ENCODE measurements at places on chromosomes 4 and X. TPM values are rescaled to one million over a fixed set of nuclear protein-coding genes. Genes with fewer than 3 reads are reported as not detected.

Gene ADGRG4
- total RNA-seq, result 1.2 TPM

Gene TCP11X2
- not detected for total RNA-seq

Gene DDX53
- not detected for total RNA-seq

Gene CDX4
- total RNA-seq, result not detected

Gene FHL1
- total RNA-seq, result 1,050 TPM

Gene BRS3
- not detected for total RNA-seq

Gene MAGEA11
- total RNA-seq, result not detected

Measured in posterior vena cava (tissue), 2 donors.